ENCODE measurements at places on chromosomes 7 and 10.

GRCh38 chr10:71868192-71868697 is 17.2 kb upstream of the PSAP start:
- DNase-seq: no peak

DNA sequence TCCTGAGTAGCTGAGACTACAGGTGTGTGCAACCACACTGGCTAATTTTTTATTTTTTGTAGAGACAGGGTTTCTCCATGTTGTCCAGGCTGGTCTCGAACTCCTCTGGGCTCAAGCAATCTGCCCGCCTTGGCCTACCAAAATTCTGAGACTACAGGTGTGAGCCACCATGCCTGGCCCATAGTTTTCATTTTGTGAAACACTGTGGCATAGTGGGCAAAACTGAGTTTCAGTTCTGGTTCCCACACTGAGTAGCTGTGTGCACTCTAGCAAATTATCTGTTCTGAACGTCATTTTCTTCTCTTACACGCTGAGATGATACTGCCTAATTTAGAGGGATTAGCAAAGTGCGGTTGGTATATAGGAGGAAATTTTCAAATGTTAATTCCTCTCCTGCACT is 13.5 kb downstream of the ATP5MK start:
- no peak for DNase-seq

DNA sequence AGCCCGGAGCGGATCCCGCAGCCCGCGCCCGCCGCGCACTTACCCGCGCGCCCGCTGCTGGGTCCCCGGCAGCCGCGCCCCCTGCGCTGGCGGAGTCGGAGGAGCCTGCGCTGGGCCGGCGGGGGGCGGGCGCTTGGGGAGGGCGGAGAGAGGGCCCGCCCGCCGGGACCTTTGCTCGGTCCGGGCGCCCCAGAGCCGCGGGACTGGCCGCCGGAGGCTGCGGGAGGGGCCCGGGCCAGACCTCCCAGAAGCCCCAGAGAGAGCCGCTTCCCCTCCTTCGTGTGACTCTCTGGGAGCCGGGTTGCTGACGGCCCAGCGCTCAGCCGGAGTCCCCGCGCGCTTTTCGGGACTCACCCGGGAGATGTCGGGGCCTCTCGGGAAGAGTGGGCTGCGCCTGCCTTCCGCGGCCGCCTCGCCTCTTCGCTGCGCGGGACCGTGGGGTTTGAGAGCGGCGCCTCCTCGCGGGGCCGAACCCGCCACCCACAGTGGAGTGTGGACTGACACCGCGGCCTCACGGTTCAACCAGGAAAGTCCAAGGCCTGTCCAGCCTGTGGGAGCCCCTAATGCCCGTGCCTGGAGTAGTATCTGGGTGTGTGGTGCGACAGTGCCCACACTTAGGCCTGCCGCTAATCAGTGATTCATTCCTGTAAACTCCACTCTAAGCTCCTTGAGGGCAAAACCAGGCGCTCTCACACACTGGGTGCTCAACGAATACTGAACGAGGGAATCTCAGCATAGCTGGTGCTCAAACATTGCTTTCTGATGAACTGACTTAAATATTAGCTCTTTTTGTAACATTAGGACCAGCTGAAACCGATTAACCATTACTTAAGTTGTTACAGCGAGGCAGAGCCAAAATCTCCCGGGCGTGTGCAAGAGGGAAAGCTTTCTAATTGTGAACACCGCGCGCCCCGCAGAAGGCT is at the start of gene GSDME:
GSDME (minus strand) TSS at position 112 of the 923 bp plus-strand sequence. CDS start 7,690 bp downstream, outside the sequence.
- DNase-seq: no peak

DNA sequence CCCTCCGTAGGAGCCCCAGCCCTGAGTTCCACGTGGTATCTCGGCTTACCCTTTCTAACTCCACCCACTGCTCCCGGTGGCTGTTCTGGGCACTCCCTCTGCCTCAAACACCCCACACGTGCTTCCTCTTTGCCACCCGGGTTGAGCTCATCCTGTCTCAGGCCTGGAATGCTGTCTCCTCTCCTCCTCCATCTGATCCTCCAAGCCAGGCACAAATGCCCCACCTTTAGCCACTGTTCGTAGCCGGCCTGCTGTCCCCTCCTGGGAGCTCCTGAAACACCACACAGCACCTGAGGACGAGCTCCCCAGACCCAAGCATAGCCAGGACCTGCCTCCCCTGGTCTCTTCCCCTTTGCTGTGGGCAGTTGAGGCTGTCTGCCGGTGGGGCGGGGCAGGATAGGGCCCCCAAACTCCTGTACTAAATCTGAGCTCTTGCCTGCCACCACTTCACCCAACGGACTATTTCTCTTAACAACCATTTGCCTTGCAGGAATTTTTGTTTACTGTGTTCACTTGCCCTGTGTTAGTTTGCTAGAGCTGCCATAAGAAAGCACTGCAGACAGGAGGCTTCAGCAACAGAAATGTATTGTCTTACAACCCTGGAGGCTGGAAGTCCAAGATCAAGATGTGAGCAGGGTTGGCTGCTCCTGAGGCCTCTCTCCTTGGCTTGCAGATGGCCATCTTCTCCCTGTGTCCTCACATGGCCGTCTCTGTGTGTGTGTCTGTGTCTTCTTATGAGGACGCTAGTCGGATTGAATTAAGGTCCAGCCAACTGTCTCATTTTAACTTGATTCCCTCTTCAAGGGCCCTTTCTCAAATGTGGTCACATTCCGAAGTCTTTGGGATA is 58.3 kb upstream of the SHH start:
- DNase-seq: no peak

- DNase-seq: no peak
These were observed 75.0 kb downstream of the GPR26 start for GRCh38 chr10:123741146-123741545.

GRCh38 chr10:97686301-97686961 is 610 bp downstream of the AVPI1 start:
- no peak for DNase-seq

DNA sequence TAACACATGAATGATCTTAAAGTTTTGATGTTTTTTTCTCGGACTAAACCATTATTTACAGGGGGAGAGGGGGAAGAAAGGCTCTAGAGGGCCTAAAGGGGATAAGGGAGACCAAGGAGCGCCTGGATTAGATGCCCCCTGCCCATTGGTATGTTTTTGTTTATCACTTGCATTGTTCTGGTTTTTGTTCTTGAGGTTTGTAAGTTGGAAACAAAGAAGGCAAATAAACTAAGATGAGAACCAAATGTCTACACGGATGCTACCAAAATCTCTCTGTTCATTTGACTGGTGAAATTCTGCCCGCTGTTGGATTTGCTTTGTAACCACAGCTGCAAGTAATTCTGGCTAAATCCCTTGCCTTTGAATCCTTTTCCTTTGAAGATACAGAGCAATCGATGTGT is 99.8 kb upstream of the MACROH2A2 start:
- DNase-seq: no peak

- DNase-seq: no peak
These were observed 45.5 kb downstream of the GTF2IRD1 start for GRCh38 chr7:74498996-74499834.

DNA sequence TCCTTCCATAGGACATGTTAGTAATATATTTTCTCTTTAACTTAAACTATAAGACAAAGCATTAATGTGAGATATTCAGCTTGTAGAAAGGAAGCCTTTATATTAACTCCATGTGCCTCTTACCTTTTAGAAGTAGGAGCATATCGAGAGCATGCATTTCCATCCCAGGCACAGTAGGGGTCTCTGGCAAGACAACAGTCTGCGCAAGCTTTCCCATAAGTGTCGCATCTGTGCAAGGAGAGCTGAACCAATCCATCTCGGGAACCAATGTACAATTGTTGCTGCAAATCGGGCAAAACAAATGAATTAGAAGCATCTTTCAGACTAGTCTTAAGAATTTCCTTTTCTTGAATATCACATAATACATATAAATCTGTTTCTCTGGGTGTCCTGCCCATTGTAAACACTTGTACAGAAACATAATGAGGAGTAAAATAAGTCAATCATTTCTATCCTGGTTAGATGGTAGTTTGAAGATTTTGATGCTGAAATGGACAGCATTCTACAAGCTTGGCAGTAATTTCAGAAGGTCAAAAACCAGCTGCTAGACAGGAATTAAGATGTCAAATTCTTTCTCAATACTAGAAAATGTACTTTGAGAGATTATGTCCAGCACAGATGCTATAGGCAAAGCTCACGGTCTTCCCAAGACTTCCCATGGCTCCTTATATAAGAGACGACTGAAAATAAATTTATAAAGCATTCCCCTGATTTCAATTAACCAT is 171.8 kb downstream of the SEMA3D start:
- no peak for DNase-seq

DNA sequence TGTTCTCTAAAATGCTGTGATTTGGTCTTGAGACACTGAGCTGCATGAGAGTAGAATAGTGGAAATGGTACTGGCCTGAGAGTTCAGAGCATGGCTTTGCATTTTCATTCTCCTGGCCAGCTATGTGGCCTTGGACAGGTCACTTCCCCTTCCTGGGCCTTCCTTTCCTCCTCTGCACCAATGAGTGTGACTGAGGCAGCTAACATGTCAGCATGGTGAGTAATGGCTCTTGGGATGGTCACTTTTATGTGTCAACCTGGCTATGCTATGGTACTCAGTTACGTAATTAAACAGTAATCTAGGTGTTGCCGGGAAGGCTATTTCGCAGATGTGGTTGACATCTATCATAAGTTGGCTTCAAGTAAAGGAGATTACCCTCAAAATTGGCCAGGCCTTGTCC is 109.3 kb downstream of the RTKN2 start:
- DNase-seq: no peak

GRCh38 chr7:71829515-71829914 is 582.6 kb downstream of the CALN1 start:
- DNase-seq: no peak

- no peak for DNase-seq
These were observed 186.4 kb upstream of the NFE2L3 start for GRCh38 chr7:25965405-25966123.

DNA sequence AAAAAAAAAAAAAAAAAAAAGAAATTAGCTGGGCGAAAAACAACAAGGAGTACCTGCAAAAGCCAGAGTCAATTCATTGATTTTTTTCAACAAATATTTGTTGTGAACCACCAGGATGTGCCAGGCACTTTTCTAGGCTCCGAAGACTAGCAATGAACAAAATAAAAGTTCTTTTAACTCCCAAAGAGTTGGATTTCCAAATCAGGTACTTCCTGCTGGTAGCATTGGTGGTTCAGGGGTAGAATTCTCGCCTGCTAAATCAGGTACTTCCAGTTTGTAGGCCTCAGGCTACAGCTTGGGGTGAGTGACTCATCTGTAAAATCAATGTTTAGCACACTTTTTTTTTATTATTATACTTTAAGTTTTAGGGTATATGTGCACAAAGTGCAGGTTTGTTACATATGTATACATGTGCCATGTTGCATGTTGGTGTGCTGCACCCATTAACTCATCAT is 10.9 kb downstream of the PPA1 start:
- DNase-seq: no peak

- DNase-seq: no peak
These were observed 26.9 kb upstream of the SORBS1 start for GRCh38 chr10:95588025-95588424.

DNA sequence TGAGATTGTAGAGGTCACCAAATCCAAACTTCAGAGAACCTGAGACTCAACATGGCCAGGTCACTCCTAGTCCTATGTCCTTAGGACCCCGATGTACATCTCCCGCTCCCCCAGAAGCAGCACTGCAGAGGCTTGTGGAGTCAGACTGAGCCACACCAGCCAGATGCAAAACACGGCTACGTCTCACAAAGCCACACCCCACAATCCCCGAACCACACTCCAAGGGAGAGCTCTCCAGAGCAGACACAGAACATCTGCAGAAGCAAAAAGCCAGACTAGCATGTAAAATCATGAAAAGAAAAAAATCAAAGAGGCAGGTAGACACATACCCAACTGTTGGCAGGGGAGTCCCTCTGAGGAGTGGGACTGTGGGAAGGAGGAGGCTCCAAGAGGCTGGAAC is 104.9 kb downstream of the CTBP2 start:
- no peak for DNase-seq

- no peak for DNase-seq
These were observed 14.8 kb downstream of the GPAM start for GRCh38 chr10:112168733-112169132.

DNA sequence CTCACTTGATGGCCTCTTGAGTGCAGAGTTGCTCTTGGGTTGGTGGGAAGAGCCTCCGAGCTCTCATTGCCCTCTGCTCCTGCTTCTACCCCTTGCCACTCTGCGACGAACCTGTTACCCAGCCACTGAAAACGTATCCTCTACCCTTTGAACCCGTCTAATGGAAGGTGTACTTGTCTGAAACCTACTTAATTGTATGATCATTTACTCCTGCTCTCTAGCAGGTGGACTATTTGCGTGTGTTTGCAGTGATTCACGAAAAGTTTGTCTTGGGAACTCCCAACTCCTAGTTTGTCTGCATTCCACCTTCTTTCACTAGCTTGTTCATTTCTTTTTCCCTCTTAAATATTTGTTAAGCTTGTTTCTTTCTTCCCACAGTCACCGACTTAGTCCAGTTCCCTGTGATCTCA is 503 bp downstream of the CROT start:
- DNase-seq: no peak

- DNase-seq: no peak
These were observed 19.4 kb upstream of the TNS3 start for GRCh38 chr7:47601119-47601880.

DNA sequence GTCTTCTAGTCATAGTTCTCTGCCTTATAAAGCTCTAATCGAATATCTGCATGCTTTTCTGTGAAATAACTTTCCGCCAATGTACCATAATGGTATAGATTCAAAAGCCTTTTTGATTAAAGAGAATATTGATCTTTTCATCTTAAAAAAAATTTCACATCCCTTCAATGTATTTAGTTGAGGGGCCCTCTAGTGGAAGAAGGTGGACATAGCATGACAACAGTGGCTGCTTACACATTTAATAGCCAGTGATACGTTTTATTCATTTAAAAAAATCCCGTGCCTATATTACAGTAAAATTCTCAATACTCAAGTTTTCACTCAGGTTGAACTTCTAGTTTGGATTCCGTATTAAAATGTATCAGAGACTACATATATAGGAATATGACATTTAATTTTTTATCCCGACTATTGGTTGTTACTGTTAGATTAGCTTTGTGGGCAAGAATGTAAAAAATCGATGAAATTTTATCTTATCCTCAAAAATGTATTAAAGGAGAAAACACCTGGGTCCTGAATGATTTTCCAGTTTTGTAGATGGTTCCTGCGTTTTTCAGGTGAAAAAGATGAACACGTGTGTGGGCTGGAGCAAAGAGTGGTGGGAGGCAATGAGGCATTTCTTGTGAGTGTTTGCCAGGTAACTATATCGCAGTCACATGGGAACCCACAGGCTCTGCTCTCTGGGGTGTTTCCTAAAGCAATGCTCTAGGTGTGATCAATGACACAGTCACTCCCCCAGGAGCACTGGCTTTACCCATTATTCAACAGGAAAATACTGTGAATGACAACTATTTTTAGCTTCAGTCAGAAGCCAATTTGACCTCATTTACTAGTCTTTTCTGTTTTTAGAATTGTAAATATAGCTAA is 24.1 kb upstream of the PNLIP start:
- DNase-seq: no peak

- DNase-seq: no peak
These were observed 45.6 kb upstream of the TRIL start for GRCh38 chr7:29003703-29004102.

GRCh38 chr10:86439544-86439943 is 72.9 kb upstream of the GRID1 start:
- no peak for DNase-seq
